ENCODE measurements at places on chromosomes 12 and 14.

DNA sequence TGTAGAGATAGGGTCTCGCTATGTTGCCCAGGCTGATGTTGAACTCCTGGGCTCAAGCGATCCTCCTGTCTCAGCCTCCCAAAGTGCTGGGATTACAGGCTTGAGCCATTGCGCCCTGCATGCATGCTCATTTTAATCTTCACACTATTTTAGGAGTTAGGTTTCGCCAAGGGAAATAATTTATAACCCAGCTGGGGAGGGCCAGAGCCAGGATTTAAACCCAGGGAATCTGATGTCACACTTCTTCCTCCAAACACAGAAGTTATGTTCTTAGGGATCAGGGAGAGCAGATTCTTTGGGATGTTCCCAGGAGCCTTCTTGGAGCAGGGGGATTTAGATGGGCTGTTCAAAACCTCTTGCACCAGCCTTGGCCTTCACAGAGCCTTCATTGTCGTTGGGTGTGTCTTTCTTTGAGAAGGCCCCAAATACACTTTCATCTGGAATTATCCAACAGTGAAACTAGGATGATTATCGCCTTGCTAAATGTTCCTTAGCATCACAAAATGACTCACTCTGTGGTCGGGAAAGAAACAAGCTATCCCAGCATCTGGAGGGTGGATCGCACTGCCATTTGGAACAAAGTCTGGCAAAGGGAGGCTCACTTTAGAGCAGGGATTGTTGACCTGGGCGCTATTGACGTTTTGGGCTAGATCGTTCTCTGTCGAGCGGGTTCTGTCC lies 8.2 kb upstream of the PPP1CC start:
- DNase-seq, result no peak

- DNase-seq, result no peak
Observed at GRCh38 chr12:124039276-124039675, 66.3 kb downstream of the ZNF664 start.

GRCh38 chr12:111445726-111446581 lies 40.2 kb downstream of the SH2B3 start:
- no peak for DNase-seq

DNA sequence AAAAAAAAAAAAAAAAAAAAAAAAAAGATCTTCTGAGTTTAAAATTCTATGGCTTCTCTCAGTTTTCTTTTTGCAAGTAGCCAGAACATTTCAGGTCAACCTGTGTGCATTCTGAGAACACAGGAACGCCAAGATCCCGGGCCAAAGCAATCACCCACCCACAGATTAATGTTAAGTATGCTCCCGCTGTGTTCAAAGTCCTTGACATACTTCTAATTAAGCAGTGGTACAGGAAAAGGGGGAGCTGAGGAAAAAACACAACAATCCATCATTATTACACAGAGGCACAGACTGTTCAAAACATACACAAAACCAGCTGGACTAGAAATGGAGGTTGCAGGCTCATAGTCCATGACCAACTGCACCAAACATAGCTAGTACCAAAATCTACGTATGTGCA lies 2.8 kb downstream of the FBXO21 start:
- no peak for DNase-seq

DNA sequence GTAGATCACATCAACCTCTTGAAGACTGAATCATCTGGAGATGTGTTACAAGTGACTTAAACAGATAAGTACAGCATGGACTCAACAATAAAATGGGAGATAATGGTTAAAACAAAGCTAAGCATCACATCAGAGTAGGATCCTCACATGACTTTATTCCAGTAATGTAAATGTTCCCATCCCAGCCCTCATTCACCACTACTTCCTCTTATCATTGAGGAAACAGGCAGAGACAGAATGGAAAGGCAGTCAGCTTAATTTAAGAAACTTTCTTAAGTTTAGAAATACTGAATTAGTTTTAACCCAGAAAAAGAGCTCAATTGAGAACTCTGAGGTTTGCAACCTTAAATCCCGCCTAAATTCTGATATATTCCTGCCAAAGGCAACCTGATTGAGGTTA lies 1.2 kb upstream of the ALG10 start:
- DNase-seq, result no peak

- DNase-seq, result no peak
Observed at GRCh38 chr12:66044731-66045130, 85.8 kb downstream of the LLPH start.

DNA sequence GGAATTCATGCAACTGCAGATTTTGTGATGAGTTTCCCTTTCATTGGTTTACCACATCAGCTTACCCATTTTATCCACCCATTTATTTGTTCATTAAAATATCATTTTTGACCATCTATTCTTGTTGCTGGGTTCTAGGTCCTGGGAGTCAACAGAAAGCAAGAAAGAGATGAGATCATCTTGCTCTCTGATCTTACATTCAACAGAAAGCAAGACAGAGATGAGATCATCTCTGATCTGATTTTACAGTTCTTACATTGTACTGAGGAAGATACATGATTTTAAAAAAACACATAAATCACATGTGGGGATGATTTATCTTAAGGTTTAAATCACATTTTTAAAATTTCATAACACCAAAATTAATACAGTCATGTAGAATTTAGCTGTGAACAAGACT lies 2.3 kb downstream of the TAS2R46 start:
- DNase-seq, result no peak

- DNase-seq, result no peak
Observed at GRCh38 chr14:90837355-90837754, 21.1 kb upstream of the TTC7B start.

DNA sequence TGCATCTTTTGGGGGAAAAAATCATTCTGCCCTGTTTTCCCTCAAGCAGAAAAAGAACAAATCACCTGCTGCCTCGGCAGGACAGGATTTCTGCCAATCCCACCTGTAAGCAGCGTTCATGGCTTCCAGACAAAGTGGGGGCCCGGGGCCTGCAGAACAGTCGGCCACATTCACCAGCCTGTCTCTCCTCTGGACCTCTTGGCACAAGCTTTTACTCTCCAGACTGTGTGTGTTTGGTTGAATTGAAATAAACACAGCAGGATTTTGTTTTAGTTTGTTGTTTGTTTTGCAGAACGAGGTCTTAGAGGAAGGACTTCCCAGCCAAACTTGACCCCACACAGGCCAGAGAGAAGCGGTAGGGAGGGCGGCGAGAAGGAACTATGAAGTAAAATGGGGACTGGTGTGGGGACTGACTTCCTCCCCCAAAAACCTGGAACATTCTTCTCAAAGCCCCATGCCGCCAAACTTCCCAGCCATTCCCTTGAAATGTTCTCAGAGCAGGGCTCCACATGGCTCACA lies 41.7 kb upstream of the FOS start:
- DNase-seq, result no peak

DNA sequence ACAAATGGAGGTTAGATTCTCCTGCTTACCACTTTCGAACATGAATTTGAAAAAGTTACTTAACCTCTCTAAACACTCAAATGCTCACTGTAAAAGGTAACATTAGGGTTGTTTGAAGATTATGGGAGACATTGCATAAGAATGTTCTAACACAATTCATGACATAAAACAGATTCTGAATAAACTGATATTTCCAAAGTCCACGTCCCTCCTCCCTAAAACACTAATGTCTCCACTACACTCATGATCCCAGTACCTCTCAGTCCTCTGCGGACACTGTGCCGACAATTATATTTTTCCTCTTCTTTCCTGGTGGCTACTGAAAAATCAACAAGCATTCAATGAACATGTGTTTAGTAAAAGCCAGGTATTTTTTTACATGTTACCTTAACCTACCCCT lies 18.8 kb upstream of the IAPP start:
- no peak for DNase-seq

DNA sequence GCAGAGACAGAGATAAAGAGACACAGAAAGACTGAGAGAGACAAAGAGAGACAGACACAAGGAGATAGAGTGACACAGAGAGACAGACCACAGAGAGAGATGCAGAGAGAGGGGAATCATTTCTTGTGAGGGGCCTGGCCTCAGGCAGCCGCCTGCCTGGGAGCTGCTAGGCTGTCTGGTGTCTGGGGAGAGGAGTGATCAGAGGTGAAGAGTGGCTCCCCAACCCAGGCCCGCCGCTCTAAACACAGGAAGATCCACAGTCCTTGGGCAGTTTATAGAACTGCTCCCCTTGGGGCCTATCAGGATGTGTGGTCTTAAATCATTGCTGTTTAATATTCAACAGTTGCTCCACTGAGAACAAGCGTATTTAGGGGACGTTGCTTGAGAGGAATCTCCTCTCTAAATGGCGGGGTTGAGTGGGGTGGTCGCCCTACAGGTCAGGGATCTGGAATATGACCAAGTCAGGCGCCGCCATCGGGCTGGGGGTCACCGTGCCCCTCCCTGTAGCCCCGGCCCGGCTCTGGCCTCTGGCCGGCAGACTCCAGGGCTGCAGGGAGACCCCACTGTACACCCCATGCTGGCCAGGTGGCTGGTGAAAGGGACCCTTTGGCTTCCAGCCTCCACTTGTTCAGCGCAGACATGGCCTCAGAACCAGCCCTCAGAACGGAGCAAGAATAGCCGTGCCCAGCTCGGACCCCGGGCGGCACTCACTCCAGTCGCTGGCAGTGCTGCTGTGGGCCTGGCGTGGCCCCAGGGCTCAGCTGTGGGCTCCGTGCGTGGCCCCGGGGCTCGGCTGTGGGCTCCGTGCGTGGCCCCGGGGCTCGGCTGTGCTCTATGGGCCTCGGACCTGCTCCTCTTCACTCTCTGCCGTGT lies 89.4 kb downstream of the GALNT9 start:
- no peak for DNase-seq

DNA sequence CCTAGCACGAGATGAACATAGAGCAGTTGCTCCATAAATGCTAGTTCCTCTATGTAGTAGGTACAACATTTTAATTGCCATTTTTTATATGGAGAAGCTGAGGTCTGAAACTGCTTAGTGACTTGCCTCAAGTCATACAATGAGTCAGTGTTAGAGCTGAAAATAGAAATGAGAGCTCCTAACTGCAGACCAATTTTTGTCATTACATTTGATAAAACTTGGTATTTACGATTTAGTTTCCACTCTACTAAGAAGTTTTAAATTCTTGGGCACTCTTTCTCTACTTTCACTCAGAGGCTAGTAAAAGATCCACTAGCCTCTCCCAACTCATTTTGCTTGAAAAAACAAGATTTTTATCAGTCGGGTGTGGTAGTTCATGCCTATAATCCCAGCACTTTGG lies 8.1 kb upstream of the TMED10 start:
- DNase-seq, result no peak

DNA sequence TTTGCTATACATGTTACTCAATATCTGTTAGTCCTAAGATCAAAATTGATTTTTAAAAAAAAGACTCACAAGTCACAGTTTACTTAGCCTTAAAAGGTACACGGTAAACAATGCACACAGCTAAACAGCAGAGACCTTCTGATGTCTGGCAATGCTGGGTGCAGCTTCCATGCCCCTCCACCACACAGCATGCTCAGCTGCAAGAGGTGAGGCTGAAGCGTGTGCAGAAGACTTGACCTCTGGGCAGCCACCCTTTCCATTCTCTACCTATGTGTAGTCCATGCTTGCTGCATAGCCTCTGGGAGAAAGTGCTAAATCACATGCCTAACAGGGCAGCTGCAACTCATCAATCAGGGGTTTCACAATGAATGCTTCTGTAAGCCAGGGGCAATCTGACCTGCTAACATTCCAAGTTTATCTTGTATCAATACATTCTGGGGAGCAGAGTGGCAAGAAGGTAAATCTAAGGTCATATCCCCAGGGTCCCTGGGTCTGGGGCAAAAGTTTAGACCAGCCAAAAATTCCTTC lies 44.5 kb upstream of the AMN1 start:
- DNase-seq, result no peak

DNA sequence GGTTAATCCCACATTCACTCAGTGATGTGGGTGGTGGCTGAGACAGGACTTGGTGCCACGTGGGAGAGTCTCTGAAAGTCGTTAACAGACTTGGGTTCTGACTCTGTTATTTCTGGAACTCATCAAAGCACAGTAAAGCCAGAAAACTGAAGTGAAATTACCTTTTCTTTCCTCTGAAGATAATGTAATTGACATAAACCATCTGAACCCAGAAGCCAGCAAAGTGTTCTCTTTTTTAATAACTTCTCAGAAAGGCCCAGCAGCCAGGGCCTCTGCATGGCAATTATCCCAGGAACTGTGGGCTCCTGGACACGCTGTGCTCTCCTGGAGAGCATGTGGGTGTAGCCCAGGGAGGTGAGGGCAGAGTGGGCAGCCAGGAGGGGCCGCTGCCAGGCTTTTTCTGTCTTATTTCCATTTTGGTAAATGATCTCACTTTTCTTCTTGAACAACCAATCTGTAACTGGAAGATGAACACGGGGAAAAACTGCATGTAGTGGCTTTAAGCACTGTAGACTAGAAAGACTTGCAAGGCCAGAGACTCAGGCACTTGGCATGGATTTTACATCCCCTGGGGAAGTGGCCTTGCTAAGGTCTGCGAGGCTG lies 444.1 kb upstream of the TMEM132C start:
- no peak for DNase-seq

- no peak for DNase-seq
Observed at GRCh38 chr12:90964616-90965015, 9.6 kb upstream of the CCER1 start.

DNA sequence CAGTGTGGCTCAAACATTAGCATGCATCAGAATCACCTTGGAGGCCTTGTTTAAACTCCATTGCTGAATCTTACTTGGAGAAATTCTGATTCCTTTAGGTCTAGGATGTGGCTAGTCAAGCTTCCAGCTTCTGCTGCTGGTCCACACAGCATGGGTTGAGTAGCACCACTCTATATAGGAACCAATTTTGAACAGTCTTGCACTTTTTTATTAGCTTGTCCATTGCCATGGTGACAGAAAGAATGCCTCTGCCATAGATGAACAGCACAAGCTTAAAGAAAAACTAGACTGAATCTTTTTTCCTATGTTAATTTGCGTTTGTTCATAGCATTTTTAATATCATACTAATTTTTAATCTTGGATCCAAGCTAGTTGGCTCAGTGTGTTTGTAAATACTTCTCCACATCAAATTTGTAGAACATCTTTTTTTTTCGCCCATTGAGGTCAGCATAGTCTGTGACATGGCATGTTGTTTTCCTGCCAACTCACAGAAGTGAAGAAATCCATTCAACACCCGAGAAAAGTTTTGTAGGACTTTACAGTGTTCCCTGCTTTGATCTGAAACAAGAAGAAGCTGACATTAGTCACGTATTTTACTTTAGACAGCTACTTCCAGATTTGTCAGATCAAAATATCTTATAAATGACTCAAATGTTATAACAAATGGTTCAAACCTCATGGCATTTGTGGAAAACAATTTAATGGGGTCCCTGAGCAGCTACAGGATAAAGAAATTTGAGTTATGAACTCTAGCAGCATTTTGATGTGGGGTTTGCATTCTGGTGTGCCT lies 438.8 kb downstream of the EGLN3 start:
- no peak for DNase-seq

GRCh38 chr14:74211945-74212580 lies 27.2 kb upstream of the VSX2 start:
- no peak for DNase-seq

DNA sequence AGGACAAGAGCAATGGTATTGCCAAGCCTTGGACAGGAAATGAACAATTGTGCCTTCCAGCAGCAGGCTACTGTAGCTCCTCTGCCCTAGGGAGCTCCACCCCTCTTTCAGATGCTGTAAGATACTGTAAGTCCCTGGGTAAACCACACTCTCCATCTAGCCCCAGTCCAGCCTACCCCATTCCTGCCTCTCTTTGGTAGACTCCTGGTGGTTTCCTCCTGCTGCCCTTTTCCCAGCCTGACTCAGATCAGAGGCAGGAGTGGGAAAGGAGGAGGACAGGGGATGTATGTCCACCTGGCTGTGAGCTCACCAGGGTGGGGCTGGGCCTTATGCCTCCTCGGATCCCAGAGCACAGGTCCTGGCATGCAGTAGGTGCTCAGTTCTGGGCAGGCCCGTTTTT lies 174.6 kb downstream of the ESRRB start:
- no peak for DNase-seq

Data from CD4-positive, alpha-beta T cell treated with Interleukin-10 for 1 hour (primary cell).